GM23248 (cell line): ENCODE measurements at places on chromosomes 6 and 20.

DNA sequence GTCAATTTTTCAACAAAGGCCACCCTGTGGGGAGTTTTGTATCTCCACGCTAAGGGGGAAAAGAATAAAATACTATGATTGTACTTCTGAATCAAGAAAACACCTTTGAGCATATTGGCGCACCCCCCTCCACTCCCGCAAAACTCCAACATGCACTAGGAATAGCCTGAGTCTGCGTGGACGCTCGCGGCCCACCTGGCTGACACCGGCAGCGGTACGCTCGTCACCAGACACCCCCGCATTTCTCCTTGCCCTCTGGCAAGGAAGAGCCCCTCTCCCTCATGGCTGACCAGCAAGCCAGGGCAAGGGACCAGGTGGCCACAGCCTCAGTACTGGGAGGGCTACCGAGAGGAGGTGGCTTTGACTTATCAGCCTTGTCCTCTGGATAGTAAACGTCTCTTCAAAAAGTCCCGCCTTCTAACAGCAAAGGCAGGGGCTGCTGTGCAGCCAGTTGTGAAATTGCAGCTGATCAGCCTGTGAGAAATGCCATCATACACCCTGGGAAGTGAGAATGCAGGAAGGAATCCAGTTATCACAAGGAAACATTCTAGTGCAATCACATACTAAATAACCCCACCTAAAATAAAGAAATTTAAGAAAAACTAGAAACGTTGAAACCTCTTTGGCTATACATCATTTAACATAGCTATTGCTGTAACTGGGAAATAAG lies 84.2 kb downstream of the HUS1B start:
- no peak for DNase-seq

GRCh38 chr20:57952136-57952535 lies 242.3 kb upstream of the PMEPA1 start:
- DNase-seq = no peak

- DNase-seq = no peak
Measured at GRCh38 chr6:69279805-69280204, 517.0 kb downstream of the LMBRD1 start.

GRCh38 chr6:109172101-109172746 lies 76.9 kb downstream of the CEP57L1 start:
- no peak for DNase-seq

DNA sequence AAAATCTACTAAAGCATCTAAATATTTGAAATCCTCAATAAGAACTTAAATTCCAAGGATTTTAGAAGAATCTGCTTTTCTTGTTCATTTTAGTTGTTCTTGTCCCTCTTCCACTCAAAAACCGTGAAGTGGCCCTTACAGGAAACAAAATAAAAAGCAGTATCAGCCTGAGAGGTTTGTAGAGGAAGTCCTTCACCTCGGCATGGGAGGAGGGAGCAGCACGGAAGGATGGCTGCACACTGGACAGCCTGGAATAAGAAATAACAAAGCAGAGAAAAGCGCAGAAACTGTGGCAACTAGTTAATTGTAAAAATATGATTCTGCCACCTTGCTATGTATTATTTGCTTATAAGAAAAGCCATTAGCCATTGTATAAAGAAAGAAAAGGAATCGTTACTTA lies 46.1 kb downstream of the RALGAPA2 start:
- no peak for DNase-seq

DNA sequence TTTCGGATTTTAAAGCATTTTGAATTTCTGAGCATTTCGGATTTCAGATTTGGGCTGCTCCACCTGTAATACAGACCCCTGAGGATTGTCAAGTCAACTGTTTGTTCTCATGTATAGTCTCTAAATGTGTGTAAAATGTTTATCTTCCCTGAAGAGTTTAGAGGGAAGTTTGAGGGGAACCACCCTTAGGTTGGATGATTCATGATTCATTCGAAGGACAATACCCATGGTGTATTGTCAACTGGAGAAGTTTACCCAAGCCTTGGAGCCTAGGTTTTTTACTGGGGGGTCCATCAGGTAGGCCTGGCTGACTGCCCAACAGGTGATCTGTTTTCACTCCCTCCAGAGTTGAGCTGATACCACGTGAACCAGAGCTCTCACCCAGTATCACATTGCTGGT lies 18.9 kb downstream of the GSTA4 start:
- no peak for DNase-seq

- DNase-seq = no peak
Measured at GRCh38 chr6:39407446-39407993, 85.0 kb upstream of the KCNK16 start.
